ENCODE measurements at places on chromosomes 12 and 14. TPM values are rescaled to one million over a fixed set of nuclear protein-coding genes. Genes with fewer than 3 reads are reported as not detected.

DNA sequence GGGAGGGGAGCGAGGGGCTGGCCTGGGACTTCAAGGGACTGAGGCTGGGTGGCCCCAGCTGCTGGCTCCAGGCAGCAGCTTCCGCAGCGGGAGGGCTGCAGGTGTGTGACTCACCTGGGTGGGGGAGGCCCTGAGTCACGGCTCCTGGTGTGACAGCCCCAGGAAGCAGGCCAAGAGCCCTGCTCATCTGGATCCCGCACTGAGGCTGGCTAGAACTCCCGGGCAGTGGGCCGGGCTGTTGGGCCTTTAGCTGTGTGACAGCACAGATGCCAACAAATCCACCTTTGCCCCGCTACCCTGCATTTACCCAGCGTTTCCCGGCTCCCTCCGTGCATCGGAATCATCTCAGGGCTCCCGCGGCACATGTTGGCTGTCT lies 180.0 kb upstream of the PRMT8 start:
- H3K27me3 ChIP-seq = peaks cover 3% of the 10 kb centered on the region
- H3K27ac ChIP-seq = no peak overlapping the region
- H3K4me3 ChIP-seq = no peak overlapping the region
- DNase-seq = no peak
- peaks cover 13% of the 10 kb centered on the region for H3K4me1 ChIP-seq

GRCh38 chr12:132341318-132342050 lies 12.1 kb upstream of the GALNT9 start:
- no peak for DNase-seq
- H3K36me3 ChIP-seq = peaks cover 3% of the 10 kb centered on the region
- no peak overlapping the region for H3K4me3 ChIP-seq
- H3K4me1 ChIP-seq = peaks cover 7% of the 10 kb centered on the region
- H3K27ac ChIP-seq = no peak overlapping the region
- H3K27me3 ChIP-seq = peaks cover 13% of the 10 kb centered on the region

DNA sequence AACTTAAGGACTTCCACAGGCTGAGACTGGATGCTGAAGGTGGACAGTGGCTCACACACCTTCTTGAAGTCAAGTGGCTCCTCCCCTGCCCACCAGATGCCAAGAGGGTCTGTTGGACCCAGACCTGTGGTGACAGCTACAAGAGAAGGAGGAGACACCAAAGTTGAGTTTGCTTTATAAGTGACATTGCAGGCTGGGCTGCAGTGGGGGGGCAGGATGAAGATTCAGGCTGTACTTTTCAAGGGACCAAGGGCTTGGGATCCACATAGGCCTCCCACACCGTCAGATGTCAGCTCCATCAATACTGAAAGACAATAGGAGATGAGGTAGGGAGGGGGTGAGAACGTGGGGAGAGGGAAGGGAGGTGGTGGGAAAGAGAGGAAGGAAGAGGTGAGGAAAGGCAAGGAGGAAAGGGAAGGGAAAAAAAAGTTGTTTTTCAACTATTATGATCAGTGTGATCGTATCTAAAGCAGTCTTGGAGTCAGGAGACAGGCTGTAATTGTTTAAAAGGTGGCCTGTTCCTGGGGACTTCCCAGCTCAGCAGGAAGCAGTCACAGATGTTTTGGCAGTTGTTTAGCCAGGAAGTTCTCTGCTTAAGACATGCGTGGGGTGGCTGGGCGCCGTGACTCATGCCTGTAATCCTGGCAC lies 84.1 kb upstream of the RESF1 start:
- H3K4me3 ChIP-seq = no peak overlapping the region
- H3K27ac ChIP-seq = peak overlapping the region; percentile 86
- H3K4me1 ChIP-seq = peaks cover 28% of the 10 kb centered on the region

- no peak overlapping the region for H3K4me3 ChIP-seq
- peaks cover 17% of the 10 kb centered on the region for H3K36me3 ChIP-seq
- no peak overlapping the region for H3K27ac ChIP-seq
- DNase-seq = no peak
Measured at GRCh38 chr12:4824380-4824779, 85.3 kb upstream of the KCNA1 start.

- H3K27me3 ChIP-seq = no peaks in the 10 kb centered on the region
- H3K4me3 ChIP-seq = no peak overlapping the region
- H3K27ac ChIP-seq = no peak overlapping the region
- no peaks in the 10 kb centered on the region for H3K36me3 ChIP-seq
- DNase-seq = no peak
- no peaks in the 10 kb centered on the region for H3K4me1 ChIP-seq
Measured at GRCh38 chr12:33533527-33533926, 93.9 kb upstream of the SYT10 start.

GRCh38 chr14:69701857-69702256 lies 65.1 kb upstream of the SRSF5 start:
- H3K4me3 ChIP-seq = no peak overlapping the region
- H3K27me3 ChIP-seq = peaks cover 16% of the 10 kb centered on the region
- H3K4me1 ChIP-seq = peaks cover 92% of the 10 kb centered on the region
- peaks cover 31% of the 10 kb centered on the region for H3K36me3 ChIP-seq

- H3K36me3 ChIP-seq = peaks cover 4% of the 10 kb centered on the region
- no peak overlapping the region for H3K4me3 ChIP-seq
- H3K27ac ChIP-seq = no peak overlapping the region
- no peak for DNase-seq
Measured at GRCh38 chr14:71394386-71394785, 487.1 kb downstream of the PCNX1 start.

DNA sequence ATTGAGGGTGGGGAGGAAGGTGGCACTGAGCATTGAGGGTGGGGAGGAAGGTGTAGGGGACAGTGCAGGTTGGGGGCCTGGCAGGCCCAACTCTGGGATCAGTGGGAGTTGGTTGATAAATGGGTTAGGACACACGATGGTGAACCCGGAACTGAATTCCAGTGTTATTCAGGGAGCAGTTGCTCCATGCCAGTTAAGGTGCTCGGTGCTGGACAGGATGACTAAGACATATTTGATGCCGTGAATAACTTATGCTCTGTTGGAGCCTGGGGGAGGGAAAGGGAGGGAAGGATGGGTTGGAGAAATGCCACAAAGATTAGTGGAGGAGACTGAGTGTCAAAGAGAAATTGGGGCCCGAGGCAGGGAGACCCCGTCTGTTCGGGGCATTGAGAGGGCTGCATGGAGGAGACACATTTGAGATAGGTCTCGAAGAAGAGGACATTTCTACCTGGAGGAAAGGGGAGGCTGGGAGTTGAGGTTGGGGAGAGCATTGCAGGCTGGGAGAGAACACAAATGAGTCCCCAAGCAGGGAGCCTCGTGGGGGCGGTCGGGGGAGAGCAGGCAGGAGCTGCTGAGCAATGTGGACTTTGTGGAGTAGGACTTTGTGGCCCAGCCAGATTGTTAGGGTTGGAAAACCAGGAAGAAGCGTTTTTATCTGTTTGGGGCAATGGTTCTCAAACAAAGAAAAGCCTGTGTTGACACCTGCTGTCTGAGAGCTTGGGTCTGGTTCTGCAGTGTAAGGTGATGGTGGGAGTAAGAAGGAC lies 65.3 kb downstream of the IQSEC3 start:
- H3K27me3 ChIP-seq = peaks cover 3% of the 10 kb centered on the region
- peaks cover 27% of the 10 kb centered on the region for H3K4me1 ChIP-seq
- H3K36me3 ChIP-seq = peaks cover 14% of the 10 kb centered on the region
- H3K27ac ChIP-seq = no peak overlapping the region

GRCh38 chr12:19872621-19873540 lies 433.6 kb downstream of the AEBP2 start:
- H3K4me1 ChIP-seq = no peaks in the 10 kb centered on the region
- H3K27me3 ChIP-seq = no peaks in the 10 kb centered on the region
- no peaks in the 10 kb centered on the region for H3K36me3 ChIP-seq
- DNase-seq = no peak
- H3K27ac ChIP-seq = no peak overlapping the region

DNA sequence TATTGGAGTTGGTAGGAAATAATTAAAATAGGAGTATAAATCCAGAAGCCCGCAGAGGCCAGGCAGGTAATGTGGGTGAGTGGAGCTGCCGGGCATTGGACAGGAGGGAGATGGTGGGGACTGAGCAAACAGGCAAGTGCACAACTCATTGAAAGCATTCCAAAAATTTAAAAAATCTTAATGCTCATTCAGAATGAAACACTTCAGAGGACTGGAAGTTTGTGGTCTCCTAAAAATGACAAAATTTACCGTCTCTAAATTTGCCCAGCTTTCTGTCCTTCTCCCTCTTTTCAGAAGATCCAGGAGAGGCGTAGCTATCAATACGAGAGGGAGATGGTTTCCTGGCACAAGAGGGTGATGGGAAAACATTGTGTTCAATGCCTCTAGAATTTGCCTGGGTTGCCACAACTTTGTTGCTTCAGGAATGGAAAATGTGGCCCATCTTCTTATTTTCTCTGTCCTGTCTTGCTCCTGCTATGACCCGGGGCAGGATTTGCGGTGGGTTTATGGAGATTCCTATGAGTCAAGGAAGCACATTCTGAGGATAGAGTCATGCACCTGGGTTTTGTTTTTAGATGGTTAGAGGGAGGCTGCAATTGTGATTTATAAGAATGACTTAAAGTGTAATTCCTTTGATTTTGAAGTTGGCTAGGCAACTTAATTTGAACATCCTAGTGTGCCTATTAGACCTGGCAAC lies 72.2 kb downstream of the BORCS5 start:
- no peaks in the 10 kb centered on the region for H3K4me1 ChIP-seq
- H3K27me3 ChIP-seq = peaks cover 3% of the 10 kb centered on the region
- no peak overlapping the region for H3K4me3 ChIP-seq
- no peak for DNase-seq
- H3K27ac ChIP-seq = no peak overlapping the region

GRCh38 chr14:105605464-105606304 lies 79.3 kb downstream of the TMEM121 start:
- H3K4me3 ChIP-seq = no peak overlapping the region
- H3K27ac ChIP-seq = no peak overlapping the region
- DNase-seq = no peak
- H3K27me3 ChIP-seq = peaks cover 5% of the 10 kb centered on the region

- DNase-seq = no peak
- H3K4me1 ChIP-seq = peaks cover 16% of the 10 kb centered on the region
- H3K36me3 ChIP-seq = no peaks in the 10 kb centered on the region
- H3K4me3 ChIP-seq = no peak overlapping the region
- peaks cover 3% of the 10 kb centered on the region for H3K27me3 ChIP-seq
Measured at GRCh38 chr12:12443431-12443878, 86.6 kb downstream of the BORCS5 start.

Gene FANCM
- total RNA-seq = 9.9 TPM

Gene GAS2L3
- 55.6 TPM for total RNA-seq

Gene RAPGEF3
- 81.5 TPM for total RNA-seq

Gene CD4
- 4.7 TPM for total RNA-seq

Gene LRTM2
- total RNA-seq = not detected

Gene ACADS
- 5.6 TPM for total RNA-seq

Gene SLC6A12
- 0.26 TPM for total RNA-seq

All from endothelial cell (in vitro differentiated cells).